ENCODE measurements at places on chromosomes 1 and 21.

DNA sequence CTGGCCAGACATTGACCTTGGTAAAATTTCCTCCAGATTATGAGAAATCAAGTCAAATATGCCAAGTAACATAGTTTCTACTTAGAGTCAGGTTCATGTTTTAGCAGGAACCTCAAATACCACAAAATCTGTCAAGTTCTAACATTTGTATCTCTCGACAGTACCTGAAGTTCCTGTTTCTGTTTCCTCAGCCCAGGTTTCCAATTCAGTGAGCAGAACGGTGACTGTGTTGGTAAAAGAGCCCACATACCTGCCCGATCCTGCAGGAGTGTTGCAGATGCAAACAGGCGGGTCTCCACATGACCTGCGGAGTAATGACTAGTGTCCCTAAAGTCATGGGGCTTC lies 57.9 kb upstream of the LGALS8 start:
- DNase-seq: no peak

- DNase-seq: no peak
Observed at GRCh38 chr1:232421143-232421796, 208.7 kb downstream of the SIPA1L2 start.

GRCh38 chr21:45570826-45571601 lies 28.8 kb upstream of the SLC19A1 start:
- DNase-seq: no peak

GRCh38 chr1:147753081-147753480 lies 7.3 kb downstream of the GJA5 start:
- no peak for DNase-seq

DNA sequence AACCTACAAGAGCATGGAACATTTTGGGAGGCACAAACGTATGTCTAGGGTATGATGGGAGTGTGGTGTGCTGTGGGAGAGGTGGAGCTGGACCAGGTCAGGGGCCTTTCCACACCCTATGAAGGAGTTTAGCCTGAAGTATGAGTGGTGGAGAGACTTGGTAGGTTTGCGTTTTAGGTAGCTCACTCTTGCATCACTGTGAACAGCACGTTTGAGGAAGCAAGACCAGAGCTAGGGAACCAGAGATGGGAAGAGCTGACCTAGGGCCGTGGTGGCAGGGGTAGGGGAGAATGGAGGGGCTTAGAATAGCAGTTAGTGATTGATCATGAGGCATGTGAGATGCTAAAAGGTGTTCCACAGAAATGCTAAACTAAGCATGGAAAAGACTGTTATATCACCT lies 25.1 kb upstream of the ZFP69B start:
- DNase-seq: no peak

DNA sequence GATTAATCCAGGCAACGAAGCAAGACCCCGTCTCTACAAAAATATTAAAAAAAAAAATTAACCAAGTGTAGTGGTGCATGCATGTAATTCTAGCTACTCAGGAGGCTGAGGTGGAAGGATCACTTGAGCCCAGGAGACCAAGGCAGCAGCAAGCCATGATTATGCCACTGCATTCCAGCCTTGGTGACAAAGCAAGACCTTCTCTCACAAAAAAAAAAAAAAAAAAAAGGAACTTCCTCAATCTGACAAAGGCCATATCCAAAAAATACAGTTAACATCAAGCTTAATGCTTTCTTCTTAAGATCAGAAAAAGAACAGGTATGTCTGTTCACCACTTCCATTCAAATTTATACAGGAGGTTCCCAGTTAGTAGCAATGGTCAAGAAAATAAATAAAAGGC lies 54.4 kb downstream of the EVI5 start:
- DNase-seq: no peak

Measured in NCI-H1694 (cell line).